NCI-H1694 (cell line): ENCODE measurements at places on chromosomes 5 and 9.

- no peak for DNase-seq
Measured at GRCh38 chr5:107157809-107158208, 512.9 kb downstream of the EFNA5 start.

GRCh38 chr9:123927625-123928532 is 2.0 kb downstream of the DENND1A start:
- DNase-seq: no peak

DNA sequence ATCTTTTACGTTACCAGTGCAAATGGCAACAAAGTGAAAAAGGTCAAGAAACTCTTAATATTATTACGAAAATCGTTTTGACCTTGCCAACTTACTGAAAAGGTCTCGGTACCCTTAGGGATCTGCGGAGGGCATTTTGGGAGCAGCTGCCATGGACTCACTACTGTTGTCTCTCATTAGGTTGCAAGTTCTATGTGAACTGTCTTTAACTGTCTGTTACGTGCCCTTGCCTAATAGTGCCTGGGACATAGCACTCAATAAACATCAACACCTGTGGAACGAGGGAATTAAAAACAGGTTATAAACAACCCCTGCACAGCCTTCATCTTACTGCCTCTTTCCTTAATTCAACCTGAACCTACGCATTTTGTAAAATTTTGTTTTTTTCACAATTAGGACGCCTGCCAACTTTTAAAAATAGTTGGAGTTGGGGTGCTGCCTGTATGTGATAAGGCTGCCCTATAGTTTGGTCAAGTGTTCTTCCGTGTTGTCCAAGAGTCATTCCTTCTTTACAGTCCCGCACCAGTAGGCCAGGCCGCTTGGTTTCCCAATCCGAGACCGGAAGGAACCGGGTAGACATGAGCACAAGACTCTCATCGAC is 527 bp upstream of the SREK1 start:
- no peak for DNase-seq

DNA sequence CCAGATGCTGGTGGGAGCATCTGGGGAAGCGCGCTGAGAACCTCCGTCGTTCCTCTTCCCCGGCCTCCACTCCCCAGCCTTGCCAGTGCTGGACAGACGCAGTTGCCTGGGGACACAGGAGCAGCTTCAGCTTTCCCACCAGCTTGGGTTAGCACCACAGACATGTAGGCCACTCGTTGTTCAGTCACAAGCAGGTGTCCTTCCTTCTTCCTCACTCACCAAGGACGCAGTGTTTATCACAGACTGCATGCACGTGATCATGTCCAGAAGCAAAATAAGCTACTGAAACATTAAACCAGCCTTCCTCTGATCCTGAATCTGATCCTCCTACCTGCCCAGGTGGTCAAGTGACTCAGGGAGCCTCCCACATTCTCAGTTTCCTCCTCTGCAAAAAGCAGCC is 232.9 kb downstream of the SYK start:
- DNase-seq: no peak

- no peak for DNase-seq
Measured at GRCh38 chr9:136622538-136622948, 40.2 kb upstream of the EGFL7 start.

DNA sequence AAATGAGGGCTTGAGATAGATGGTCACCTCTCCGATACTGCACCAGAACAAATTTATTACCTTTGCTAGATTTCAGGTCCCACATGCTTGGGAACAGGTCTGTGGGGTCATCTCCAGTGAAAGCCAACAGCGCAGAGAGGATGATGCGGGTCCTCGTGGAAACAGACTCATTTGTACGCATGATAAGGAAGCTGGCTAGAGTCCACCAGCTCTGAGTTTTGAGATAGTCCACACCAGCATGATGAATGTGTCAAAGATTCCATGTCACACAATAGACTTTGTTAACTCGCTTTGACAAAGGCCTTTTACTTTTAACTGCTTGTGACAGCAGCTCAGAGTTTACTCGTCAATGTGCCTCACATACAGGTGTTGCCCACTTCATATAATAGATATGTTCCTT is 105.4 kb upstream of the TBCA start:
- DNase-seq: no peak

DNA sequence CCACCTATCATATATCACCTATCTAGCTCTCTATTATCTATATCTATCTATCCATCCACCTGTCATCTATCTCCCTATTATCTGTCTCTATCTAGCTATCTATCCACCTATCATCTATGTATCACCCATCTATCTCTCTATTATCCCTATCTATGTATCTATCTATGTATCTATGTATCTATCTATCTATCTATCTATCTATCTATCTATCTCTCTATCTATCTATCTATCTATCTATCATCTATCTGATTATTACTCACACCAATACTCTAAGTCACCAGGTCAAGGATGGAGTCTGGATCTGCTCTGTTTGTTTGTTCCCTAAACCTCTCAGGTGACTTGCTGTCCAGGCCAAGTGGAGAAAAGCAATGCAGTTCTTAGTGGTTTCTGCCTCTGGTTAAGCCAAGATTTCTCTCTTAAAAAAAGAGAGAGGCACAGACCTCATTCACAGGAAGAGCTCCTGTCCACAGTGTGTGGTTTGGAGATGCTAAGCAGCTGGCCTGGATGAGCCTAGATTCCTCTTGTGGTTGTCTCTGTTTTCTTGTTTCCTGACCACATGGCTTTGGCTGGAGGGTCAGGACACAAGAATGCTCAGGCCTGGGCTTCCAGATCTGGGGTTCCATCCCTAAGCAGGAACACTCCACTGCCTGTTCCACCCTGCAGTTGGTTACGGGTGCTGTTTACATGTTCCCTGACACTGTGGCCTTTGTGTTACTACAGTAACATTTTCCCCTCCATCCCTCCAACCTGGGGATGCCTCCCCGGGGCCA is 133.4 kb downstream of the PHF2 start:
- DNase-seq: no peak

- no peak for DNase-seq
Measured at GRCh38 chr9:120905315-120906164, 21.1 kb downstream of the TRAF1 start.

- DNase-seq: no peak
Measured at GRCh38 chr9:121601194-121601593, 50.2 kb upstream of the DAB2IP start.

GRCh38 chr9:134641173-134641989 is at the start of gene COL5A1:
Gene COL5A1, plus strand, starts transcription at chr9:134641803. Its CDS starts 385 bp downstream, at chr9:134642188.
- peak; percentile 32 for DNase-seq

GRCh38 chr9:100714372-100715099 is 136.7 kb downstream of the CAVIN4 start:
- peak; percentile 73 for DNase-seq

- DNase-seq: no peak
Measured at GRCh38 chr5:149493316-149493715, 57.9 kb downstream of the CSNK1A1 start.

GRCh38 chr9:96619491-96620180 is at the start of gene CDC14B:
Gene CDC14B, minus strand, starts transcription at chr9:96619843. Its CDS starts 465 bp downstream, at chr9:96619378.
- DNase-seq: peak; percentile 48

GRCh38 chr5:55226934-55227663 is at the start of gene MCIDAS:
Gene MCIDAS, minus strand, starts transcription at chr5:55227315. Its CDS starts 177 bp downstream, at chr5:55227138.
- DNase-seq: peak; percentile 58

- no peak for DNase-seq
Measured at GRCh38 chr9:112747094-112747493, 3.5 kb upstream of the SNX30 start.

DNA sequence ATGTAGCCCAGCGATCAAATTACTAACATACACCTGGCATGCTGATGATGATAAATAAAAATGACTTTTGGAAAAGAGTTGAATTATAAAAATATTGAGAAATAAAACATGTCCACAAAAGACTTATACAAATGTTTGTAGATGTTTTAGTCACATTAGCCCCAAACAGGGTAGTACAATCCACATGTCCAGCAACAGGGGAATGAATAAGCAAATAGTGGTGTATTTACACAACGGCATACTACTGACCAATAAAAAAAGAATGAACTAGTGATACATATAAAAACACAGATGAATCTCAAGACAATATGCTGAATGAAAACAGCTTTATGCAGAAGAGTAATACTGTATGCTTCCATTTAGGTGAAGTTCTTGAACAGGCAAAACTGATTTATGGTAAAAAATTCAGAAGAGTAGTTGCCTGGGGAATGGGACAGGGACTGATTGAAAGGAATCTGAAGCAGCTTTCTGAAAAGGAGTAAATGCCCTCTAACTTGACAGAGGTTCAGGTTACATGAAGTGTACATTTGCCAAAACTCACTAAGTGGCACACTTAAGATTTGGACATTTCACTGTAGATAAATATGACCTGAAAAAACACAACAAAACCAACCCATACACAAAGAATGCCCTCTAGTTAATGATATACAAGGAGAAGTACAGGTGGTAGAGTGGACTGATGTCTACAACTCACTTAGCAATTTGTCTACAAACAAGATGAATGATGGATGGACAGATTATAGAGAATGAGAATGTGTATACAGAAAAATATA is 35.4 kb downstream of the ACTL7A start:
- no peak for DNase-seq
